ENCODE measurements at places on chromosomes 5 and 9.
A peak's percentile ranks its signal among the peaks of the same experiment; 100 is the strongest.

DNA sequence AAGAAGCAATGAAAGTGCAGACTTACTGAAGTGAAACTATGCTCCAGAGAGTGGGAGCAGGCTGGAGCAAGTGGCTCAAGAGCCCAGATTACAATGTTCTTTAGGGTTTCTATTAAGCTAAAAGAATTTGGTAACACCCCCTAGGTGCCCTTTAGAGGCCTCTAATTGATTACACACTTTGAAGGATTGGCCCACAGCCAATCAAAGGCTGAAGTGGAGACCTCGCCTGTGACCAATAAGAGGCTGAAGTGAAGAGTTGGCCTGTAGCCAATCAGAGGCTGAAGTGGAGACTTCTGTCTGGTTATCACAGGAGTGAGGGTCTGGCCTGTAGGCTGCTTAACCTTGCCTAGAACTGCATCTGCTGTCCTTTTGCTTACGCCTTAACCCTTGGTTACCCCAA, 46.7 kb upstream of the SPATA31C2 start:
- DNase-seq: no peak

GRCh38 chr5:26691486-26691885, 346.9 kb downstream of the CDH9 start:
- no peak for DNase-seq

DNA sequence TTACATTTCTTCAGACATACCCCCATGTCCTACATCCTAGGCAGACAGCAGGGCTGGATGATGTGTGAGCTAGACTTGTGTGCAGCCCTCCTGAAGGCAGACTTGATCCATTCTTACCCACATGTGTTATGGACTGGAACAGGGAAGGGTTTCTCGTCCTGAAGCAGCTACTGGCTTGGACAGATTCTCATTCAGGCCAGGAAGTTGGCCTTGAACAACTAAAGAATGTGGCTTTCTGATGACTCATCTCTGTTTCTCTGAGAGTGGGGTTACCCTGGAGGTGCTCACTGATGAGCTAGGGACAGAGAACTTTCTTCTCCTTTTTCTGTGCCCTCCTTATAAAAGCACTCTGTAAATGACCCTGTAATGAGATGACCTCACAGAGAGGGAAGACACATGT, 246.5 kb downstream of the PCSK5 start:
- peak; percentile 61 for DNase-seq

DNA sequence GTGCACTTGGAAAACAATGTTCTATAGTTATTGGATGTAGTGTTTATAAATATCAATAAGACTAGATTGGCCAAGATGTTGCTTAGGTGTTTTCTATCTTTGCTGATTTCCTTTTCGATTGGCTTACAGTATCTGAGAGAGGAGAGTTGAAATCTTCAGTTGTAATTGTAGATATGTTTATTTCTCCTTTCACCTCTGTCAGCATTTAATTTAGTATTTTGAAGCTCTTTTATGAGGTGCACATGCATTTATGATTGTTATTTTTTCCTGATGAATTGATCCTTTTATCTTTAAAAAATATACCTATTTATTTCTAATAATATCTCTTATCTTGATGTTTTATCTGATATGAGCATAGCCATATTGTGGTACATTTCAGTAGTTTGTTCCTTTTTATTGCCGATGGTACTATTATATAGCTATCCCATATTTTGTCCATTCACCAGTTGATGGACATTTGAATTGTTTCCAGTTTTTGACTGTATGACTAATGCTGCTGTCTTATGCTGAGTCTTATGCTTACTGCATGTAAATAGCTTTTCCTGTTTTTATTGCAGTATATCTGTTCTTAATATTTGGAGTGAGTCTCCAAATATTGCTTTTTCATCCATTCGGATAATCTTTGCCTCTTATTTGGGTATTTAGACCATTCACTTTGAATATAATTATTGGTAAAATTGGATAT, 34.7 kb downstream of the ERCC6L2 start:
- no peak for DNase-seq

GRCh38 chr9:107842530-107842929, 353.0 kb upstream of the KLF4 start:
- DNase-seq: no peak

DNA sequence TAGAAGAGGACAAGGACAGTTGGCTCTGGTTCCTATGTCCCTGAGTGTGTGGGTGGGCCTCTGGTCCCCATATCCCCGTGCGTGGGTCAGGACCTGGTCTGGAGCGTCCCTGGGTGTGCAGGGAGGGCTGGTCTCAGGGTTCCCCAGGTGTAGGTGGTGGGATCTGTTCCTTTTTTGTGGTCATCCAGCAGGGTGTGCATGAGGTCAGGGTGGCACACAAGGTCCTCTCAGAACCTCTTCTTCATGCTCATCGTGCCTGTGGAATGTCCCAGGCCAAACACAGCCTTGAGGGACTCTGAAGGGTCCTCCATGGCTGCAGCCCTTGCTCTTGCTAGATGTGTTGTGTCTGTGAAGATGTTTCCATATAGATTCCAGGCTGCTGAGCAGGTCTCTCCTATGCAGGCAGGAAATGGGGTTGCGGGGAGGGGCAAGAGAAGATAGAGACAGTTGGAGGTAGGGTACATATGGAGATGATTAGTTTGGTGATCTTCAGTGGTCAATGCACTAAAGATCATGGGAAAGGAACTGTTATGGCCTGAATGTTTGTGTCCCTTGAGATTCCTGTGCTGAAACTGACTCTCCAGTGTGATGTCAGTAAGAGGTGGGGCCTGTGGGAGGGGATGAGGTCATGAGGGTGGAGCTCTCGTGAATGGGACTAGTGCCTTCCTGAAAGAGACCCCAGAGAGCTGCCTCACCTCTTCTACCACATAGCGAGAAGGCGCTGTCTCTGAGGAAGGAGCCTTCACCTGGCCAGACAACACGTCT, 53.1 kb downstream of the NXNL2 start:
- no peak for DNase-seq

DNA sequence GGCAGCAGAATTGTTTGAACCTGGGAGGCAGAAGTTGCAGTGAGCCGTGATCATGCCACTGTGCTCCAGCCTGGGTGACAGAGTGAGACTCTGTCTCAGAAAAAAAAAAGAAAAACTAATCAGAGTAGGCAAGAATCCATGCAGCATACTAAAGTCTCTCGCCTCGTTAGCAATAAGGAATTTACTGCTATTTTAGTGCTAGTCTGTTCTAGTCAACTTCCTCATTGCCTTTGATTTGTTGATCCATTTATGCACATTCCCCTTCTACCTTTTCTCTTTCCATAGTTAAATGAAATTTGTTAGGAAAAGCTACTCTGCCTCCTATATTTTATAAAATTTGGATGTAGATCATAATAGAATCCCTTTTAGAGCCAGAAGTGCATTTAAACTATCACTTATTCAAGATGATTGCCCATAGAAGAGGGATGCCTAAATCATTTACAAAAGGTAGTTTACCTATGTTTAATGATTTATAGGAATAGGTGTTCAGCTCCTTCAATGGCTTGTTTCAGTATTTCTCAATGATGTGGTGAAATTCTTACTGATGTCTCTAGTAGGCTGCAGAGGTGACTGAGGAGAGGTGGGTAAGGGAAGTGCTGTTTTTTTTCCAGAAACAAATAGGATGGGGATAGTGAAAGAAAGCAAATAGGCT, 1.9 kb downstream of the LRRC19 start:
- no peak for DNase-seq

- no peak for DNase-seq
Measured at GRCh38 chr5:82107267-82107666, 135.4 kb downstream of the ATG10 start.

DNA sequence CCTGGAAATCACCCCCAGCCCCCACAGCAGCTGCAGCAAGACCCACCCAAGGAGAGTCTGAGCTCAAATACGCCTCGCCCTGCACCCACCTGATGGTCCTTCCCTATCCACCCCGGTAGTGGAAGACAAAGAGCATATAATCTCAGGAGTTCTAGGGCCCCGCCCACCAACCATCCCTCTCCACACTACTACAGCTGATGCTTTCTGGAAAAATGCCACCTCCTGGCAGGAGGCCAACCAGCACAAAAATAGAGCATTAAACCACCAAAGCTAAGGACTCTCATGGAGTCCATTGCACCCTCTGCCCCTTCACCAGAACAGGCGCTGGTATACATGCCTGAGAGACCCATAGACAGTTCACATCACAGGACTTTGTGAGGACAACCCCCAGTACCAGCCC, 22.5 kb upstream of the NIPSNAP3A start:
- no peak for DNase-seq

- DNase-seq: no peak
Measured at GRCh38 chr9:97366889-97367288, 45.0 kb upstream of the TDRD7 start.

DNA sequence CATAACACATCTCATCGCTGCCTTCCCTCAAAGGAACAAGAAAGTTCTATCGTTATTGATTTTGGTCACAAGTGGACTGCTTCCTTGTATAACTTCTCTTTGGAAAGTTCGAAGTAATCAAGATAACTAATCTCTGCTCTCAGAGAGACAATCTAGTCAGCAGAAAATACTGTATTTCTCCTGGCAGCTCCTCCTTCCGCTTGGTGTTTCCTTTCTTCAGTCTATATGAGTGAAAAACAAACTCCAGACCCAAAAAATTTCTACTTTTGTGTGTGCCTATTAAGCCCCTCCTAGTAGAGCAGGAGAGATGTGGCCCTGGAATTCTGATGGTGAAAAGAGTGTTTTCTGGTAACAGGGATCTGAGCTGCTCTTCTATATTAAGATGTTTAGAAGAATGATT, 24.5 kb downstream of the OSTF1 start:
- DNase-seq: no peak

DNA sequence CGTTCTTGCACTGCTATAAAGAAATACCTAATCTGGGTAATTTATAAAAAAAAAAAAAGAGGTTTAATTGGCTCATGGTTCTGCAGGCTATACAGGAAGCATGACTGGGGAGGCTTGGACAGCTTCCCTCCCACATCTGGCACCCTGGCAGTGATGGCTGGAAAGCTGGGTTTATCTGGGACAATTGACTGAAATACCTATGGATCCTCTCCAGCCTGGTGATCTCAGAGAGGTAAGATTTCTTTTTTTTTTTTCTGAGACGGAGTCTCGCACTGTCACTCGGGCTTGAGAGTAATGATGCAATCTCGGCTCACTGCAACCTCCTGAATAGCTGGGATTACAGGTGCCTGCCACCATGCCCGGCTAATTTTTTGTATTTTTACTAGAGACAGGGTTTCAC, 22.7 kb upstream of the UGCG start:
- no peak for DNase-seq

DNA sequence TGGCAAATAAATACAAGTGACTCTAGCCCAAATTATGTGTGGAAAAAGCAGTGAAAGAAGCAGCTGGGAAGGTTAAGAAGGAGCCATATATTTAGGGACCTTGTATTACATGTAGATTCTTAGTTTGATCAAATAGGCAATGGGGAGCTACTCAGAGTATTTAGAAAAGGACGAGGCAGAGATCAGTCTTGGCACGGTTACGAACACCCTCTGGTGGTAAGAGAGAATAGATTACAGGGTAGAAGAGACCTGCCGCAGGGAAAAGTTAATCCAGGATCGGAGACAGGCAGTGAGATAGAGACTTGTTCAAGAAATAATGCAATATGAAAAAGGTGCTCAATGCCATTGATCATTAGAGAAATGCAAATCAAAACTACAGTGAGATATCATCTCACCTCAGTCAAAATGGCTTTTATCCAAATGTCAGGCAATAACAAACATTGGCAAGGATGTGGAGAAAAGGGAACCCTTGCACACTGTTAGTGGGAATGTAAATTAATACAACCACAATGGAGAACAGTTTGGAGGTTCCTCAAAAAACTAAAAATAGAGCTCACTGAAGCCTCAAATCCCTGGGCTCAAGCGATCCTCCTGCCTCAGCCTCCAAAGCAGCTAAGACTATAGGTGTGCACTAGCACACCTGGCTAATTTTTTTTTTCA, 12.0 kb downstream of the INIP start:
- no peak for DNase-seq

- DNase-seq: no peak
Measured at GRCh38 chr5:80269991-80270438, 14.2 kb upstream of the SERINC5 start.
